ENCODE measurements at places on chromosomes 4 and X.

DNA sequence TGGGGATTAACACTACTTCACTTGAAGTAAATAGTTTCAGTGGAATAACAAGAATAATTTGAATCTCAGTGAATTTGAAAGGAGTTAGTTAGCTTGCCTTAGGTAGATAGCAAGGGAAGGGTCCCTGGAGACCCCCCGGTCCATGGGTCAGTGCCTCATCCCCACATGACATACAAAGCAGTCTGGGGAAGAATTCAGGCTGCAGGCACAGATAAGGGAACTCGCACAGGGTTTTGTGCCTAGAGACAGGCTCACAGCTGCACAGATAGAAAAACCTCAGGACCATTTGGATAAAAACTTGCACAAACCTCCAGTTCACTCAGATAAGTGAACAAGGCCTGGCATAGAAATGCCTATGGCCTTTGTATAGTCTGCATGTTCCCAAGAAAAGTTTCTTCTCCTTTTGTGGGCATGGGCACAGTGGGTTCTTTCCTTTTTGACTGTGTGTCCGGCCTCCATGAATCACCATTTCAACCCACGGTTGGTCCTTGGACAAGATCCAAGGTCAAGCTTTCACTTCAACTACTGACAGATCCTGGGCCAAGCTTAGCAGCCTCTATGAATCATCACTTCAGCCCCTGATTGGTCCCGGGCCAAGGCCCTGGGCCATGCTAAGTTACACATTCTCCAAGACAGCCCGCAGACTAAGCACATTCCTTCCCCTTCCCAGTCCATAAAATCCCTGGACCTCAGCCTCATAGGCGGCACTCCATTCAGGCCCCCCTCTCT, 108.3 kb upstream of the KLHL4 start:
- DNase-seq, result no peak

DNA sequence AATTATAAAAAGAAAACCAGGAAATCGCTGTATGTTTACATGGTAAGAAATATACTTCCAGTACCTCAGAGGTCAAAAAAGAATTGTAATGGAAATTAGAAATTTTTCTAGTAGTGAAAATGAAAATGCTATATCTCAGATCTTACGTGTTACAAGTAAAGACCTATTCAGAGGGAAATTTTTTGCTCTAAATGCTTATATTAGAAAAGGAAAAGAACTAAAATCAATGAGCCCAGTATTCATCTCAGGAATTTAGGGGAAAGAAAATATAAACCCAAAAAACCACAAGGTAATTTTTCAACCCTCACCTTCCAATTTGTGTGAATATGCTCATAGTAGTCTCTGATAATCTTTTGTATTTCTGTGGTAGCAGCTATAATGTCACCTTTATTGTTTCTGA, 145.6 kb downstream of the RAP1GDS1 start:
- DNase-seq, result no peak

- DNase-seq, result no peak
Measured at GRCh38 chr4:29853833-29854232, 866.3 kb upstream of the PCDH7 start.

- DNase-seq, result no peak
Measured at GRCh38 chr4:110084154-110084553, 114.3 kb downstream of the ELOVL6 start.

DNA sequence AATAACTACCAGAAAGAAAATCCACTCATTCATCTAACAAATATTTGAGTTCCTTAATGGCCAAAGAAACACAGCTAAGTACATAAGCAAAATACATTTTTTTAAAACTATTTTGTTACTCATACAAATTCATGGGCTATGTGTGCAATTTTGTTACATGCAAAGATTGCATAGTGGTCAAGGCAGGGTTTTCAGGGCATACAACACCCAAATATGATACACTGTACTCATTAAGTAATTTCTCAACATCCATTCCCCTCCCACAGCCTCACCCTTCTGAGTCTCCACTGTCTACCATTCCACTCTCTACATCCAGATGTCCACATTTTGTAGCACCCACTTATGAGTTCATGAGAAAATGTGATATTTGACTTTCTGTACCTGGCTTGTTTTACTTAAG, 58.2 kb downstream of the BRWD3 start:
- no peak for DNase-seq

- DNase-seq, result no peak
Measured at GRCh38 chr4:170674176-170674575, 584.4 kb upstream of the AADAT start.

DNA sequence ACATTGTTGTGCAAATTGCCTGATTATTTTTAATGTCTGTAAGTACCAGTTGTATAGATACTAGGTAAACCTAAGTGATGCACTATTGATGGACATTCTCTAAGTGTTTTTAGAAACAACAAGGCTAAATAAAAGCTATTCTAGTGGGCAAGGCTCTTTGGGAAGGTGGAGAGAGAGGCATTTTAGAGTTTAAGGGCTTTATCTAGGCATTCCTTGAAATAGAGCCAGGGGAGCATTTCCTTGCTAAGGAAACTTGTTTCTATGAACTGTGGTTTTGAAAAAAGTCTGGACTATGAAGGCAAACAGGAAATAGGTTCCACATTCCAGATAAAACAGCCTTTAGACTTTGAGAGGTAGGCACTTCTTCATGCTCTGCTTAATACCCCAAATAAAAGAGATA, 23.8 kb downstream of the BMX start:
- no peak for DNase-seq

- no peak for DNase-seq
Measured at GRCh38 chrX:107206697-107207065, 270 bp downstream of the DNAAF6 start.

DNA sequence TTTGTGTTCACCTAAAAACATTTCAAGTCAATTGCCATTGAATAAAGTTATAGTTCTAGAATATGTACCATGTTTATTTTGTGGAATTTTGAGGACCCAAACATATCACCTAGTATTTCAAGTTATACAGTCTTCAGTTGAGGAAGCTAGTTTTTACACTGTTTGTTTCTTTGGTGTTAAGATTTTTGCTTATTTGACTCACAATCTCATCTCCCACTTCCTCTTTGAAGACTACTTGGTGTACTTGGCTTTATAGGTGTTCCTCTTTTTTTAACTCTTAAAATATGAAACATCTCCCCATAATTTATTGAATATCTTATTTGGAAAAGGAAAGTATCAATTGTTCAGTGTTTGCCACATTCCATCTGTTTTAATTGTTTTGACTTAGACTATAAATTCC, 675.4 kb downstream of the RAPGEF2 start:
- no peak for DNase-seq

DNA sequence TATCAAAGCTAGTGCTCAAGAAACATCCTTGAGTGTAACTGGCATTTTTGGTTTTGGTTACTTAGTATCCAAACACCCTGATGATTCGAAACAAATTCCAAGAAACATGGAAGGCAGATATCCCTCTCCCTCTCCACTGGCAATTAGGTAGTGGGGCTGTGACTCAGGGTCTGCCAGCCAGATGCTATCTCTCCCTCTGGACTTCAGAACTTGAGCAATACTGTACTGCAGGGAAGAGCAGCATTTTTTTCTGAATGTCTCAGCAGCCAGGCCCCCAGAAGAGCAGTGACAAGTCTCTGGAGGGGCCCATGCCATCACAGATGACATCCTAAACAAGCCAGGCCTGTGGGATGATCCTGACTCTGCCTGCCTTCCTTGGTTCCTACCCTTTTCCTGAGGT, 37.3 kb upstream of the BCORL1 start:
- no peak for DNase-seq

DNA sequence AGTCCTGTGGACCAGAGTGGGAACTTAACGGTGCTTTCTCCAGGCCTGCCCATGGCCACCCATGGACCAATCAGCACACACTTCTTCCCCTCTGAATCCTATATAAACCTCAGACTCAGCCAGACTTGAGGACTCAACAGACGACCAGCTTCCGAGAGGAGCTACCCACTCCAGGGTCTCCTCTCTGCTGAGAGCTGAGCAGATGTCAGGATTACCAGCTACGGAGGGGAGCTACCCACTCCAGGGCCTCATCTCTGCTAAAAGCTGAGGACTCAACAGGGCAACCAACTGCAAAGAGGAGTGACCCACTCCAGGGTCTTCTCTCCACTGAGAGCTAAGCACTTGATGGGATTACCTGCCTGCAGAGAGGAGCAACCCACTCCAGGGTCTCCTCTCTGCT, 80.0 kb upstream of the DDX60 start:
- no peak for DNase-seq

DNA sequence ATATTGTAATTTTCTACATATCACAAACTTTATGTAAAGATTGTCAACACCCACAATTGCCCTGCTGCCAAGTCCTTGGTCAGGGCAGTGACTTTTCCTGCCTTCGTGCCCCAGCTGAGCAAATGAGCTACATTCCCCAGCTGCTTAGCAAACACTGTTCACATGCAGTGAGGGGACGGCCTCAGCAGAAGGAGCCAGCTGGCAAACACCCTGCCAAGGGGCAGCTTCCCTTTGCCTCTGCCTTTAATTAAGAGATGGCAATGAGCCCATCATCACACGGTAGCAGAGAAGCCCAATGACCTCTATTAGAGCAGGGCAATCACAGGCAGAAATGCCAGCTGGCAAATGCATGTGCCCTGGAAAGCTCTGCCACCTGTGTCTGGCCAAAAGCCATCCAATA, 253.4 kb downstream of the EPHA5 start:
- DNase-seq, result peak; percentile 63

- no peak for DNase-seq
Measured at GRCh38 chr4:2259541-2260343, 2.2 kb downstream of the MXD4 start.

DNA sequence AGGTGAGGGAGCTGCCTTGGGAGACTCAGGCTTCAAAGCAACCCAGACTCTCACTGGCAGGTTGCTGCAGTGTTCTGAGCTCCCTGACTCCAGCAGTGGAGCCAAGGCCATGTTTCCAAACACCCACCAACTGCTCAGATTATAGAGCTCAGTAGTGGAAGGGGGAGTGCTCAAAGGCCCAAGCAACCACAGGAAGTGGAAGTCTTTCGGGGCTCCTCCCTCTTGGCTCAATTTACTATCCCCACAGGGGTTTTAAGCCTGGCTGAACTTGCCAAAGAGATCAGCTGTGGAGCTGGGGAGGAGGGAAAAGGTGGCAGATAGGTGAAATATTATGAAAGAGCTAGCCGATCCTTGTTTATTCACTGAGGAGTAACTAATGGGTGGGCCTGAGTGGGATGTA, 82.5 kb downstream of the HPRT1 start:
- peak; percentile 76 for DNase-seq

DNA sequence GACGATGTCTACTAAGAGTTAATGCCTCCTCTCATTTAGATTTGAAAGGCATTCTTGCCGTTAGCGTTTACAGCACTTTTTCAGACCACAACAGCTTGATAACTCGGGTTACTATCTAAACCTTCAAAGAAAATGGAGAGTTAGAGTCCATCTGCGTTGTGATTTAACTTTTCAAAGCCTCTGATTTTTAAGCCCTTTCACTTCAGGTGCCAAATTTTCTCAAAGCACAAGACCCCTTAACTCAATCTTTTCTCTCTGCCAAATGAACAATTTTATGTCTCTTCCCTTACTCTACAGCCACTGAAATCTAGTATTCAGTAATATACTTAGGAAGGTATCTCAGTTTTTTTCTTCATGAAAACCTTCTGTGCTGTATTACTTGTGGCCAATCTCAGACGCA, 310.5 kb downstream of the TENM3 start:
- DNase-seq, result no peak

- DNase-seq, result no peak
Measured at GRCh38 chr4:76597423-76597979, 162.5 kb downstream of the SHROOM3 start.

DNA sequence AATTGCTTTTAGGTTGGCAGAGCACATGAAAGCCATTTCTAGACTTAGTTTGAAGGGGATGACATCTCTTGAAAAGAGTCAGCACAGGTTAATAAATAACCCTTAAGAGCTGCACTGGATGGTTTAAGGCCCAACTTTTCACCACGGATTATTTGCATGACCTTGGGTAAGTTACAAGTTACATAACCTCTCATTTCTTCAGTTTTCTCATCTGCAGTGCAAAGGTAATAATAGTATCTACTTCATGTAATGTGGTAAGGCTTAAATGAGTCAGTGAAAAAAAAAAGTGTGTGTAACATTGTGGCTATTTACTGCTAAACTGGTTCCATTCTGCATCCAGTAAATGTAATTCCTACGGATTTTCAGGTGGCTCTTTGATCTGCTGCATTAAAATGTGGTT, 715.8 kb downstream of the CCSER1 start:
- DNase-seq, result no peak

DNA sequence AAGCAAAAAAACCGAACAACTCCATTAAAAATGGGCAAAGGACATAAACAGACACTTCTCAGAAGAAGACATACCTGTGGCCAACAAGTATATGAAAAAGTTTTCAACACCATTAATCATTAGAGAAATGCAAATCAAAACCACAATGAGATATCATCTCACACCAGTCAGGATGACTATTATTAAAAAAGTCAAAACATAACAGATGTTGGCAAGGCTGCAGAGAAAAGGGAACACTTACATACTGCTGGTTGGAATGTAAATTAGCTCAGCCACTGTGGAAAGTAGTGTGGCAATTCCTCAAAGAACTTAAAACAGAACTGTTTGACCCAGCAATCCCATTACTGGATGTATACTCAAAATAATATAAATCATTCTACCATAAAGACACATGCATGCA, 436.3 kb downstream of the KLHL13 start:
- no peak for DNase-seq

GRCh38 chr4:14887842-14888433, 114.3 kb upstream of the CPEB2 start:
- DNase-seq, result no peak

- DNase-seq, result no peak
Measured at GRCh38 chr4:127084666-127085065, 548.1 kb upstream of the INTU start.

DNA sequence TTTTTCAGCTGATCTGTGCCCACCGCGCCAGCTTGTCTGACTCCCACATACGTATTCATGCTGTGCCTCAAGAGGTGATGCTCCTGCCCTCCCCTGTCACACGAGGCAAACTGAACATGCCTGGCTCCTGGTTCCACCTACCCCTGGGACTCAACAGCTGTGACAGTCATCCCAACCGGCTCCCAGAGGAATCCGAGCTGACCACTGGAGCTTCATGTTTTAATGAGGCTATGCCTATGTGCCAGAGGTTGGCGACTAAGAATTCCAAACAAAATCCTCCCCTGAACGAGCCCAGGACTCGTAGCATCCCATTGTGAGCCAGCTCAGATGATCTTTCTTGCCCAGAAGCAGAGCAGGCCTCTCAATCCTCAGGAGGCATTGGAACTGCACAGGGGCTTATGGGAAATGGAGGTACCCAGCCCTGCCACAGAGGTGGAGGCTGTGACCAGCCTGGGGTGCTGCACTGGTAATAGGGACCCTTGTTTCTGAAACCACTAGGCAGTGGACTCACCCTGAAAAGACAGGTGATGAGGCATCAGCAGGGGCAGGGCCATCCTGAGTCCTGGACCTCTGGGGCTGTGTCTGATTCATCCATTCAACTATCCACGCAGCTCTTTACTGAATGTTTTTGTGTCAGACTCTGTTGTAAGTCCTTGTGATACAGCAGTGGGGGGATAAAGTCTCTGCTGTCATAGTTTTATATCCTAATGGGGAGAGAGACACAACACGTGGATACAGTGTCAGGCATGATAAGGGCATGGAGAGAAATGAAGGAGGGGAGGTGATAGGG, 325.0 kb downstream of the EVC2 start:
- no peak for DNase-seq

All from NCI-H2171 (cell line).